ENCODE measurements at places on chromosomes 1 and 21.

- no peak for DNase-seq
Observed at GRCh38 chr1:5513846-5514526, 478.2 kb downstream of the NPHP4 start.

DNA sequence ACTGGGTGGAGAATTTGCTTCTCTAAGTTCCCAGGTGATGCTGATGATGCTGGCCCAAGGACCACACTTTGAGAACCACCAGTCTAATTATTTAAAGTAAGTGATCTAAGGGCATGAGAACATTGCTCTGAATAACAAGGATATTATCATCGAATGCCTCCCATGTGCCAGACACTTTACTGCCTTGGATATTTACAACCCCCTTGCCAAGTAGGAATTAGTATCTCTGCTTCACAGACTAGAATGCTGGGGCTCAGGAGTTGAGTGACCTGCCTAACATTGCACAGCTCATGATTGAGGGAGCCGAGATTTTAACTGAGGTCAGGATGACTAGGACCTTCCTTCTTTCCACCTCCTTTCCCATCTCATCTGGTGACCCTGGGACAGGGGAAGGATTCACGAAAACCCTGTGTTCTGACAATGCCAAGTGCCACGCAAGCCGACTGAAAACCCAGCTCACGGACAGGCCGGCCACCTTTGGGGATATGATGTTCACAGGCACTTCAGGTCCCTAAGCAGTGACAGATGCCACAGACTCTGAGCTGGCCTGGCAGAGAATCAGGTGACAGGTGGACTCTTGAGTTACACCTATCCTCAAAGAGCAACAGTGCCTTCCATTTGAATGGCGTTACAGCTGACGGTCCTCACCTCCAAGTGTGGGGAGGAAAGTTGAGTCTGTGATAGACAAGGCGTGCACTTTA lies 230.7 kb downstream of the TOMM20 start:
- no peak for DNase-seq

- DNase-seq, result no peak
Observed at GRCh38 chr1:17892225-17892624, 137.1 kb downstream of the ACTL8 start.

DNA sequence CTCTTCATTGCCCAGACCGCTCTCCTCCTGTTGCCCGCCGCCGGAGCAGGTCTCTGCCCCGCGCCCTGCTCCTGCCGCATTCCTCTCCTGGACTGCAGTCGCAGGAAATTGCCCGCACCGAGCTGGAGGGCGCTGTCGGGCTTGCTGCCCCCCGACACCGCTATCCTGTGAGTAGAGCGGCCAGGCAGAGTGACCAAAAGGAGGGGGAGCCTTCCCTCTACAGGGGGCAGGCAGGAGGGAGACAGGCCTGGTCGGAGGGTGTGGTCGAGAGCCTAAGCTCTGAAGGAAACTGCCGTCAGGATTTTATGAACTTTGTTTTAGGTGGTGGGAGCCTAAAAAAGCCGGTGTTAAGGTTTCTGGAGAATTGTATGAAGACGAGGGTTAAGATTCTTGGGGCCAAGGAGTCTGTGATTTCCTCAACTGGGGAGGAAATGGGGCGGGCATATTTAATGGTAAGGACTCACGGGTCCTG lies 517 bp downstream of the LRIG2 start:
- no peak for DNase-seq

GRCh38 chr1:230037261-230037660 lies 29.8 kb upstream of the GALNT2 start:
- no peak for DNase-seq

DNA sequence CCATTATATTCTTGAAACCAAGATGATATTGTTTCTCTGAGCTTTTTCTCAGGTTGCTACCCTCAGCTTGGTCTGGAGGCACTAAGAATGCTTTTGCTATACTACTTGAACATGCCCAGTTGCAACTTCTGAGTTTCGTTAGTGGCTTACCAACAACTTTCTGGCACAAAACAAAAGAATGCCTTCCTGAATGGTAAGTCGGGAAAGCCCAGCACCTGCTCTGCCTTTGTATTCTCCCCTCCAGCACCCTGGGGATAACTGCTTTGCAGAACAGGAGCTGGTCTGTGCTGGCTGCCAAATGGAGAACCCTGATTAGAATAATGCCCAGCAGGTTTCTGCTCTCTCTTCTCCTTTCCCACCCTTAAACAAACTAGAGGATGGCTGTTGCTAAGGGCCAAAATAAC lies 149.3 kb downstream of the TGFB2 start:
- DNase-seq, result no peak

GRCh38 chr1:215718575-215719287 lies 151.6 kb downstream of the KCTD3 start:
- DNase-seq, result no peak

DNA sequence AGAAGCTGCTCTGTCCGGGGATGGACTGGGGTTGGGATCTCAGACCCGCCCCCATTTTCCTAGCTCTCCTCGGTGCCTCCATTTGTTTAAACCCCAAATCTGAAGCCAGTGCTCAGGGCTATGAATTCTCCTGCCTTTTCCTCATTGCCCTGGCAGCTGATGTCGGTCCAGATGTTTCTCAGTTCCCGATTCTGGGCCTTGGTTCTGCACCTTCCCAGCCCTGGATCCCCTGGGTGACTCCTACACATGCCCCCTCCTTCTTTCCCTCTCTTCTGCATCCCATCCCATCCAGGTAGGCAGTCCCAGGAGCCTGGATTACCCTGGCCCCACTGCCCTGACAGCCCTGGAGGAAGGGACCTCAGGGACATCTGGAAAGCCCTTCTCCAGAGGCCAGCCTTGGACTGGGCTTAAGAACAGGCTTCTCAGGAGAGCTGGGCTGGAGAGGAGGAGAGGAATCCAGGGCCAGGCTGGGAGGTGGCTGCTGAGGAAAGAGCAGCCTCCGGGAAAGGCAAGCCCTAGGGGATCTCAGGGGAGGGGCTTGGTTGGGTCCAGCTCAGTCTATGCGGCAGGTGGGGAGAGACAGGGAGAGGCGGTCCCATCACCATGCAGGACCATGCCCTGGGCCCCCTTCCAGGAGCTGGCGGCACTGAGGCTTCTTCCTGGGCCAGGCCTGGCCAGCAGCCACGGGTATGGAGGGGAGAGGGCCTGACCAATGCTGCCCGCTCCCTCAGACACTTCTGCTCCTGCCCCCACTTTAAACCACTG lies 6.8 kb upstream of the EPS8L3 start:
- no peak for DNase-seq

DNA sequence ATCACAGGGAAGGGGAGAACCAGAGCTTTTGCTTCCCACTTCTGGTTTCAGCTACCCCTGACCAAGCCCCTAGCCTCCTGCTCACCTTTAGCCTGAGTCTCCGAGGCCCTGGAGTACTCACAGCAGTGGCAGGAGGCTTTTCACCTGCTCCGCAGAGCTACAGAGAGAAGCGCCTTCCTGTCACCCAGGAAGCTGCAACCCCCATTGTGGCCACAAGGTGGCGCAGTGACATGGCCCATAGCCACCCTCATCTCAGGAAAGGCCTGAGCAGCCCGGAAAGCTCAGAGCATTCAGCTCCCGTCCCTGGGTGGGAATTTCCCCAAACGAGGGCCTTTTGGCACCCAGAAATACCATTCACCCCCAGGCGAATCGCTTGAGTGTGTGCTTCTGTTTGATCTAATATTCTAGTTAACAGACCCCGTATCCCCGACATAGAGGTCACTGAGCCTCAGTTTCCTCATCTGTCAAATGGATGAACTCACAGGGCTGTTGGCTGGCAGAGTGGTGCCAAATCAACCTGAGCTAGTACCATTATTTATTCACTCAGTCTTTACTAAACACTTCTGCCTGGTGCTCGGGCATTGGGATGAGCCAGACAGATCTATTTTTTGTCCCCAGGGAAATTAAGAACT lies 25.3 kb downstream of the A3GALT2 start:
- DNase-seq, result peak; percentile 72

- no peak for DNase-seq
Observed at GRCh38 chr1:227317011-227317451, 1.3 kb downstream of the CDC42BPA start.

DNA sequence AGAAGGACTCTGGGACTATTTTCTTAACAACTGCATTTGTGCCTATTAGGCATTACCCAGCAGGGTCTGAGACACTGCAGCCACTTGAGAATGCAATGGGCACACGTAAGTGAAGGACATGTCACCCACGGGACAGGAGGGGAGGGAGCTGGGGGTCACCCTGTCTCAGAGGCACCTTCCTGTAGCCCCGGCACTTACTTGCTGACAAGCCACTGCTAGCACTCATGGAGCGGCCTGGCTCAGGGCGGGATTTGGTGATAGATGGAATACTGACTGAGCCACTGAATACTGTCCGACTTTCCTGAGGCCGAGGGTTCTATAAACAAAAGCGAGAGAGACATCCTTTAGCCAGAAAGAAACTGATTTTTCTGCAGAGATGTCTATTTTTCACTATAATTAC lies 64.7 kb downstream of the COQ8A start:
- DNase-seq, result no peak
